ENCODE measurements at places on chromosomes 1 and 21.

GRCh38 chr1:166813508-166814223 is 25.6 kb upstream of the POGK start:
- no peak for DNase-seq

GRCh38 chr1:77673716-77674355 is 8.6 kb downstream of the ZZZ3 start:
- DNase-seq, result peak; percentile 51

GRCh38 chr1:92274939-92275338 is 23.8 kb downstream of the GLMN start:
- no peak for DNase-seq

GRCh38 chr21:33432496-33432895 is 29.3 kb downstream of the IFNGR2 start:
- no peak for DNase-seq

DNA sequence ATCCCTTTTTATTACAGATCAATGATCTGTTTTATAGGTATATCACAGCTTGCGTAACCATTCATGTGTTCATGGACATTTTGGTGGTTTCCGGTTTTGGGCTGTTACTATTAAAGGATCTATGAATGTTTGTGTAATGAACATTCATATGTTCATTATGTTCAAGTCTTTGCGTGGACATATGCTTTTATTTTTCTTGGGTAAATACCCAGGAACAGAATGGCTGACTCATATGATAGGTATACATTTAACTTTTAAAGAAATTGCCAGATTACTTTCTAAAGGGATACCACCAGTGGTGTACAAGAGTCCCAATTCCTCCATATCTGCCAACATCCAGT is 73.7 kb downstream of the SPATA46 start:
- DNase-seq, result no peak

GRCh38 chr1:173403996-173404395 is 73.1 kb upstream of the PRDX6 start:
- no peak for DNase-seq

DNA sequence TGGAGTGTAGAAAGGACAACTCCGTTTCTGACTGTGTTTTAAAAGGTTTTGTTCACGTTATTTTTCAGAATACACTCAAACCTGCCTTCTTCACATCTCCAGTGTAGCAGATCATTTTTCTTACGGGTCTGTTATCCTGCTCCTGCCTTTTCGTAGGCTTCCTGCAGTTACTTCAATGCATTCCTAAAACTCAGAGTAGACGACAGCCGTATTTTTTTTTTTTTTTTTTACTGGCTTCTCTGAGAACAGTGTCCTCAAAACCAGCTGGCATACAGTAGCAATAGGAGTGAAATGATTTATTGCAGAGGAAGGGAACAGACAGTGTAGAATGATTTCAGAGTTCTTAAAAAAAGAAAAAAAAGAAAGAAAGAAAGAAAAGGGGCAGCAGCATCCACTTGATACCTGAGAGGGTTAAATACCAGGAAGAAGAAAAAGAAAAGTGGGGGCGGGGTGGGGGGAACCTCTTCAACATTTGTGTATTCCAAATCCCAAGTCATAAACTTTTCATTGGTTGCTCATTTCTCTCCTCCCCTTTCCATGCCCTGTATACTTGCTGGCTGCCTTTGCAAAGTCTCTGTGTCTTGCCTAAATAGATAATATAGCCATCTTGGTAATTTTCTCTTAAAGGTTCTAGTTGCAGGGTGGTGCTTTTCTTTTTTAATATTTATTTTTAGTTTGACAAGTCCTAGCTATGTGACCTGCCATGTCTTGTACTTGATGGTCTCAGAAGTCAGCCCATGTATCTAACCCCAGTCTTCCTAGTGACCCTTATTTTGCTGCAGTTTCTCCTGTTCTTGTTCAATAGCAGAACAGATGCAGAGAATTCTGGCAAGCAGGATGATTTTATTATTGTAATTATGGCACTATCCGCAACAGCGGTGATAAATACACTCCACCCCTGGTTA is 2.8 kb downstream of the TGFB2 start:
- DNase-seq, result no peak

DNA sequence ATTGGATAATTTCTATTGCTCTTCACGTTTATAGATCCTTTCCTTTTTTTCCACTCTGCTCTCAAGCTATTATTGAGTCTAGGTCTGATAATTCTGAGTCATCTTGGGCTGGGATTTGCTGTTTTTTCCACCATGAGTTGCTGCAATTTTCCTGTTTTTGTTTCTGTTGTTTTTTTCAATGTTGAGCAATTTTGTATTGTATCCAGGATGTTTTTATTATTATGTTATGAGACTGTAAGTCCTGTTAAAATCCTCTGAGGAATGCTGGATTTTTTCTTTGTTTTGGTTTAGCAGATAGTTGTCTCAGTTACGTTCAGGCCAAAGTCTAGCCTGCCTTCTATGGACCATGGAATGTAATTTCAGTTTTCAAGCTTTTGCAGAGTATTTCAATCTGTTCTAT is 13.0 kb upstream of the SLC35A3 start:
- DNase-seq, result peak; percentile 73

DNA sequence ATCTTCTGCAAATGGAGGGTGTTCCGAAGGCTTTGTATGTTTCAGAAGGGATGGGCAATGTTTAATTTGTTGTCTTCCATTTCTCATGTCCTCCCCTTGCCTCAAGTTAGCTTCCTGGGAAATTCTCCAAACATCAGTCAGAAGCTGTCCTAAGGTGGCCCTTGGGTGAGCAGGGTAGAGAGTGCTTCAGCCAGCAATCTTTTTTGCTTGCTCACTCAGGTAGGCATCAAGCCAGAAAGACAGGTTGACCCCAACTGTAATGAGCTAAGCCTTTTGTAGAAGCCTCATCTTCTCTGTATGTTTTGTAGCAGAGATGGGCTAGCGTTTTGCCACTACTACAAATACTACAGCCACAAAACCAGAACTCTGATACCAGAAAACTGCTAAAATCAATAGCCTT is 321.5 kb upstream of the FAM78B start:
- DNase-seq, result no peak

- peak; percentile 63 for DNase-seq
Observed at GRCh38 chr1:17922833-17923232, 167.7 kb downstream of the ACTL8 start.

- DNase-seq, result no peak
Observed at GRCh38 chr21:21216047-21216446, 217.8 kb downstream of the NCAM2 start.

- DNase-seq, result no peak
Observed at GRCh38 chr1:93672477-93673162, 9.0 kb downstream of the BCAR3 start.

DNA sequence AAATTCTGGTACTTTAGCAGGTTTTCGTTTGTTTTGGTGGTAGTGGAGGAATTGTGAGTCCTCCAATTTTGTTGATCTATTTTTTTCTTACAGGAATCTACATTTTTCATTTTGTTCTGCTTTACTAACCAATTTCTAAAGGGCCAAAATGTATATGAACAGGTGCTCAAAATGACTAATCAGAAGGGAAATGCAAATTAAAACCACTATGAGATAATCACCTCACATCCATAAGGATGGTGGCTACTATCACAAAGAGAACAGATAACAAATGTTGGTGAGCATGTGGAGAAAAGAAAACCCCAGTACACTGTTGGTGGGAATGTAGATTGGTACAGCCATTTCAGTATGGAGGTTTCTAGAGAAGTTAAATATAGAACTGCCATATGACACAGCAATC is 134.2 kb downstream of the LMO4 start:
- no peak for DNase-seq

DNA sequence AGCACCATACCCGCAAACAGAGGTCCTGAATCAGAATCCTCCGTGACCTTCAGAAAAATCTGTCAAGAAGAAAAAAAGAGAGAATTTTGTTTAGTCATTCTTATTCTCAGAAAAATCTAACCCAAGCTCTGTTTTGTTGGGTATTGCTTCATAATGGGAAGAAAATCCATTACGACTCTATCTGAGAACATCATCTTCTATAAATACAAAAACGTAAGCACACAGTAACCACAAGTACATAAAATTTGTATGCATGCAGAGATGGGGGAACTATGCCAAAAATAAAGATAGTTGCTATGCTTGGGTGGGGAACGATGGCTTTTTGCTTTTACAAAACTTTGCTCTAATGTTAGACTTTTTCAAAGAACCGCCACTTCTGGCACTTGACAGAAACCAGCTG is 84.2 kb downstream of the ABCA4 start:
- DNase-seq, result no peak

DNA sequence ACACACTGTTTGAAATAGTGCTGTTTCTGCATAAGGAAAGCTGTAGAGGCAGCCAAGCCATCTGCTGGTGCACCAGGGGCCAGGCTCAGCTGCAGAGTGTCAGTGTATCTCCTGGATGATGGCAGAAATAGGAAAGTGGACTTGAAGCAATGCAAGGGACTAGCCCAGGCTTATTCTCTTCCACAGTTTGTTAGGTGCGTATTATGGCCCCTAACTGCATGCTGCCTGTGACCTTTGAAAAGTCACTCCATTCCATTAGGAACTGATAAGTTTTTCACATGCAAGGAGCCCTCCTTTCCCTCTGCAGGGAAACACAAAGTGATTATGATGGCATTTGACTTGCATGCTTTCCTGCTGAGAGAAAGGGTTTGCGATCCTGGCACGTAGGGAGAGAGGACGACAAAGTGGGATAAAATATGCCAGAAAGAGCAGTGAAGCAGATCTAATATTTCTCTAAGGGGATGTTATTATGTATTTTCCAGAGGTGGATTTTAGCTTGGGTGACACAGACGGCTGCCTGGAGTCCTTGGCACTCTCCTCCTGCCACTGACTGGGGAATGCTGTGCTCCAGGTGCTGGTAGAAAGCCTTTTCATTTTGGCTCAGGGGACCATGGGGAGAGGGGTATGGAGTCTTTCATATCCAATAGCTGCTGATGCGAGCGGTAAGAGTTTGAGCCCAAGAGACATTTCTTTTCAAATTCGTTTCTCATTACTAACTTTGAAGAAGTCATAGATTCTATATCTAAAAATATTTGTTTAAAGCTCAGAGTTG is 402.1 kb upstream of the B3GALT2 start:
- no peak for DNase-seq

- no peak for DNase-seq
Observed at GRCh38 chr1:62905309-62905708, 121.4 kb downstream of the ATG4C start.

DNA sequence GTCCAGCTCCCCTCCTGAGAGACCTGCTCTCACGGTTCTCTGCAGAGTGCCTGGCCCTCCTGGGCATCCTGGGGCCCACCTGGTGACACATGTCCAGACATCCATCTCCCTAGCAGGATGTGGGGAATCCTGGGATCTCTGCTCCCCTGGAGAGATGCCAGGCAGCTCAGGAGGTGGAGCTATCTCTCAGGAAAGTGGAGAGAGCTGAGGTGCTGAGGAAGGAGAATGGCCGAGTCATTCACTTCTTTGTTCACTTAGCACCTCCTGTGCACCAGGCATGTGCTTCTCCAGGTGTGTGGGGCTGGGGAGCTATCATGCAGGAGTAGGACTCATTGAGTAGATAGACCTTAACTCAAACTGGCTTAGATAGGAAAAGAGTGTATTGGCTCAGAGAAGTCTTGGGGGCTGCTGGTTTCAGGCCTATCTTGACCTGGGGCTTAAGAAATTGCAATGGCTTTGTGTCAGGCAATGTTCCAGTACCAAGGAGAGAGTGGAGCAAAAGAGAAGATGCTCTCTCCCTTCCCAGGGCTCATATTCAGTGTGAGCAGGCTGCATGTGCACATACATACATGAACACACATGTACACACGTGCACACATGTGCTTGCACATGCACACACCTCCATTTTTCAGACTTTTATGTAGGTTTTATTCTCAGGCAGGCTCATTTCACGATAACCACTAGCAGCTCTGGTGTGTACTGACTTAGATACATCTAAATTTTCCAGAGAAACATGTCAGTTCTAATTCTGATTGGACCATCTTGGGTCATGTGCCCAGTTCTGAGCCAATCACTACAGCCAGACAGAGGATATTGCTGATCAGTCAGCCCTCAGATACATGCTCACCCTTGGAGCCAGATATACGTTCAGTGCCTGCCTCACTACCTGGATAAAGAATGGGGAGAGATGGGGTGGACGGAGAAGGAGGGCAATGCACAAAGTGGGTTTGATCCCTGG is 437.6 kb downstream of the PTPRU start:
- DNase-seq, result no peak

GRCh38 chr21:16424331-16424751 is 694.6 kb downstream of the USP25 start:
- DNase-seq, result no peak

GRCh38 chr1:1862905-1863547 is 27.9 kb downstream of the GNB1 start:
- DNase-seq, result peak; percentile 43

DNA sequence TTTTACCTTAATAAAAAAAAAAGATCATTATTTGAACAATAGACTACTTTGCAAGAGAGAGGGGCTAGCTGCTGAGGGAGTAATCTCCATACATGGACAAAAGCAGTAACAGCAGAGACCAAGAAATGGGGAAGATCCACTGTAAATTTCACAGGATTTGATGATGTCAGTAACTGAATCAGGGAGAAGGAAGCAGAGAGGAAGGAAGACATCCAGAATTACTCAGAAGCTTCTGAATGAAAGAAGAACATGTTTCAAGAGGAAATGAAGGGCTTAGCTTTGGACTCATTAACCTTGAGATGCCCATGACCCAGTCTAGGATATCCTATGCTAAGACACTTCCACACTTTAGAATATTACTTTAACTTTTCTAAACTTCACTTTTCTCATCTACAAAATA is 60.4 kb downstream of the SLC44A5 start:
- no peak for DNase-seq

GRCh38 chr1:41751804-41752513 is 166.8 kb downstream of the HIVEP3 start:
- no peak for DNase-seq

DNA sequence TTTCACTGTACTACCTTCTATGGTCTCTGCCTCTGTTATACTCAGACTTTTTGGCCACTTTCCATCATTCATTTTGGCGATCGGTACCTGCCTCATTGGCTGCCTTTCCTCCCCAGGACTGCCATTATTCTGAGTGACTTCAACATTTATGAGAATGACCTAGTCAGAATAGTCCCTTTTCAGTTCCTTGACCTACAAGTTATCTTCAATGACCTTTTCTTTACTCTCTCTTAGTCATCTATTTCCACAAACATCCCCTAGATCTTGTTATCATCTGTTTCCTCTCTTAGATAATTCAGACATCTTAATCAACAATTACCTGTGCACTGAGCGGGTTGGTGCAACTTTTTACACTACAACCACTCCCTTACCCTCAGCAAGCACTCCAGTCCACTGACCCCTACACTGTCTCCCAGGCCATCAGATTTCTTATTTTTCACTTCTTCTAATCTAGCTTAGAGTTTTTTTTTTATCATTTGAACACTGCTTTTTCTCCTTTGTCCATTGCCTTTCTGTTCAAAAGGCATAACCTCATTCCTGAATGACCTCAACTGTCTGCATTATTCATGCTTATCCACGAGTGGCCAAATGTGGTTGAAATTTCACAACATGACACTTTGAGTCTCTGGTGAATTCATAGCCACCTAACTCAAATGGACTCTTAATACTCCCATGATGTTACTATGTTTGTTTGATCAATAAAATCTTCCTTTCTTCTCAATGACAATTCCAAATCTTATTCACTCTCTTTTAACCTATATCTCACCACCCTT is 112.7 kb downstream of the HMCN1 start:
- peak; percentile 65 for DNase-seq

GRCh38 chr1:200977071-200977754 is 46.3 kb downstream of the KIF21B start:
- no peak for DNase-seq

Data from GM03348 (cell line).